ENCODE measurements at places on chromosomes 11 and 22.

- no peak for DNase-seq
These were observed 28.9 kb upstream of the ISX start for GRCh38 chr22:35037089-35037488.

DNA sequence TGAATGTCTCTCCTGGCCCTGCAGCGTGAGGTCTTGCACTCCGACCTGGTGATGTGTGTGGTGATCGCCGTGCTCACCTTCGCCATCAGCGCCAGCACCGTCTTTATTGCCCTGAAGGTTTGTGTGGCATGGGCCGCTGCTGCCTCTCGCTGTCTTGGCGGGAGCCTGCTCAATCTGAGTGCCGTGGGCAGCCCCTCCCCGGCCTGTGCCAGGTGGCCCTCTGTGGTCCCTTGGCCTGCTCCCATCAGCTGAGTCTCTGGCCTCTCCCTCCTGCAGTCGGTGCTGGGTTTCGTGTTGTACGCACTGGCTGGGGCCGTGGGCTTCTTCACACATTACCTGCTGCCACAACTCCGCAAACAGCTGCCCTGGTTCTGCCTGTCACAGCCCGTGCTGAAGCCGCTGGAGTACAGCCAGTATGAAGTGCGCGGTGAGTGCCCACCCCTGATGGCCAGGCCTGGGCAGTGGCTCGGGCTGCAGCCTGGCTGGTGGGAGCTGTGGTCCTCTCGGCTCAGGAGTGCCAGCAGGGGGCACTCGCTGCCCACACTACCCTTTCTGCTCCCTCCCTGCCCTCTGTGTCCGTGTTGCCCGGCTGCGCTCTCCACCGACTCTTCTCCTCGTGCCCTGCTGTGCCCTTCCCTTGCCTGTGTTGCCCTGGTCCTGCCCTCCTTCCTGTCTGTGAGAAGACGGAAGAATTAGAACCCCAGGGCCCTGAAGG is 10.2 kb downstream of the PCNX3 start:
- peak; percentile 58 for DNase-seq

- DNase-seq = no peak
These were observed 9.6 kb downstream of the PTS start for GRCh38 chr11:112235750-112236390.

DNA sequence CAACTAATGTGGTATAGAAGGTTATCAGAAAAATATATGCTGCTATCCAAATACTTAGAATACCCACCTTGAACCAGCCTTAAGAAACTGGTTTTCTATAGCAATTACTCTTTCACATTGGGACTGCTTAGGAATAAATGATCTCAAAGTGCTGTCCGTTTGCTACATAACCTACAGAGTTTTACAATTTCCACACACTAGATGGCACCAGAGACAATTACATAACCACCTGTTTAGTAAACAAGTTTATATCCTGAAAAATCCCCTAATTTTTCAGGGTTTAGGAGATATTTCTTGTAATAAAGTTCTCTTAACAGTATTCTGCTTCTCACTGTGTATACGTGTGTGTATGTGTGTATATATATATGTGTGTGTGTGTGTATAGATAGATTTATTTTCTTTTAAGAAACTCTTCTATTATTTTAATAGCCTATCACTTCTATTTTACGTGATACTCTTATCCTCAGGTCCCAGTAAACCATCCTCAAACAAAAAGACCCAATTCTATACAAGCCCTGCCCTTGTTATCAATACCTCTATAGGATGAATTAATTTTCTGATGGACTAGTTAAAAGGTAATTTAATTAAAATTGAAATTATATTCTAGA is 6.7 kb upstream of the OR5I1 start:
- no peak for DNase-seq

DNA sequence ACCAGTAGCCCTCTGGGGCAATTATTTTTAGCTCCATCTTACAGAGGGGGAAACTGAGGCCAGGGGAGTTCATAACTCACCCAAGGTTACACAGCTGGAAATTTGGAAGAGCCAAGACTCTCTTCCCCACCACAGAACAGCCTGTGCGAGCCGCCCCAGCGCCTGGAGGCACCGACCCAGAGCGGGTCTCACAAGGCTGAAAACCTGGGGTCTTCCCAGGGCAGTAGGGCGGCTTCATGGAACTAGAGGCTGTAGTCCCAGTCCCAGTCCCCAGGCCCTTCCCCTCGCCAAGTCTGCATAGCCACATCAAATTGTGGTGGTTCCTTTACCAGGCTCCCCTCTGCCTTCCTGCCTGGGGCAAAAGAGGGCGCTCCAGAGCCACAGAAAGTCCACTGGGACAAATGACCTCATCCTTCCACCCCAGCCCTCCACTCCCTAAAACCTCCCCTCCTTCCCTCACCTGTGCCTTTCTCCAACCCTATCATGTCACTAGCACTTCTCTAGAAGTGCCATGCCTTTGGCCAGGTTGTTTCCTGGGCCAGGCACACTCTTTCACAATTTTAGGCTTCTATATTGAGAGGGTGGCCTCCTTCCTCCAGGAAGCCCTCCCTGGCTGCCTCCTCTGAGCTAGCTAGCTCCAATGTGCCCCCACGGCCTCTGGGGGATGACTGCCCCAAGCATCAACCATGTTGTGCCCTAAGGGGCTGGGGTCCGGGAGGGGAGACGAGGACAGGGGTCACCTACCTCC is 15.2 kb upstream of the CDC42EP1 start:
- peak; percentile 78 for DNase-seq

DNA sequence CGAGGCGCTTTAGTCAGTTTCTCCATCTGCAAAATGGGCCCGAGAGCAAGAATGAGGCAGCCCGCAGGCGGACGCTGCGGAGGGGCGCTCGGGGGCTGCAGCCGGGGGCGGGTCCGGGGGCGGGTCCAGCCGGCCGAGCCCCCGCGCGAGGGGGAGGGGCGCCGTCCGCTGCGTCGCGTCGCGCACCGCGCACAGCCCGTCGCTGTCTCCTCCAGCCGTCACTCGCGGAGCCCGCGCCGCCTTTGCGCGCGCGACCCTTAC is 282 bp downstream of the PC start:
- no peak for DNase-seq

GRCh38 chr22:26170795-26171580 is 1.7 kb downstream of the SEZ6L start:
- DNase-seq = peak; percentile 3

DNA sequence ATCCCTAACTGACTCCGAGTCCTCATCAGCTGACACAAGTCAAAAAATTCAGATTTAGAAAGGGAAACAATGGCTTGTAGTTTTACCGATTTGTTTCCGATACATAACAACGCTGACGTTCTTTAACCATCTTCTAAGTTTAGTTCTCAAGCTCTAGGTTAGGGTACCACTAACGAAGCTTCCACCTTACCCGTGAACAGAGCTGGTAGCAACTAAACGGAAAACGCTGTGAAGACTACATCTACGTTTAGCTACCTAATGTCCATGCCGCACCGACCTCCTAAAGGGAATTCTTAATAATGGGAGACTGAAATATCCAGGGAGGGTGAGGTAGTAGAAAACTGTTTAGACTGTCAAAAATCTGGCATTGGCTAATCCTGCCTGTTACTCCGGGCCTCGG is 1.0 kb downstream of the NUP98 start:
- no peak for DNase-seq

DNA sequence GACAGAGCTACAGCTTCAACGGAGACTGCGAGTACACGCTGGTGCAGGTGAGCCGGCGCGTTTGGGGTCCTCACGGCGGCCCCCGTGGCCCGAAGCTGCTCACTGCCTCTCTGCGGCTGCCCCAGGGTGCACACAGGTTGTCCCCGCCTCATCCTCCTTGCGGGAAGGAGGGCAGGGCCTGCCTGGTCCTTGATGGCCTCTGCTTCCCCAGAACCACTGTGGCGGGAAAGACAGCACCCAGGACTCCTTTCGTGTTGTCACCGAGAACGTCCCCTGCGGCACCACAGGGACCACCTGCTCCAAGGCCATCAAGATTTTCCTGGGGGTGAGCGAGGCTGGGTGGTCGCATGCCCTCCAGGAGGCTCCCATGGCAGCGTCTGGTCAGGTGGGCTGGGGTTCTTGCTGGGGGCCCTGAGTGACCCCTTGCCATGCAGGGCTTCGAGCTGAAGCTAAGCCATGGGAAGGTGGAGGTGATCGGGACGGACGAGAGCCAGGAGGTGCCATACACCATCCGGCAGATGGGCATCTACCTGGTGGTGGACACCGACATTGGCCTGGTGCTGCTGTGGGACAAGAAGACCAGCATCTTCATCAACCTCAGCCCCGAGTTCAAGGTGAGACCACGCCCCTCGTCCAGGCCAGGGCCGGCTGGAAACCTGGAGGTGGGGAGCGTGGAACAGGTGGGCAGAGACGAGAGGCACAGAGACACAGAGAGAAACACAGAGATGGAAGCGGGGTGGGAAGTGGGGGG is 19.4 kb downstream of the MUC5AC start:
- DNase-seq = no peak

DNA sequence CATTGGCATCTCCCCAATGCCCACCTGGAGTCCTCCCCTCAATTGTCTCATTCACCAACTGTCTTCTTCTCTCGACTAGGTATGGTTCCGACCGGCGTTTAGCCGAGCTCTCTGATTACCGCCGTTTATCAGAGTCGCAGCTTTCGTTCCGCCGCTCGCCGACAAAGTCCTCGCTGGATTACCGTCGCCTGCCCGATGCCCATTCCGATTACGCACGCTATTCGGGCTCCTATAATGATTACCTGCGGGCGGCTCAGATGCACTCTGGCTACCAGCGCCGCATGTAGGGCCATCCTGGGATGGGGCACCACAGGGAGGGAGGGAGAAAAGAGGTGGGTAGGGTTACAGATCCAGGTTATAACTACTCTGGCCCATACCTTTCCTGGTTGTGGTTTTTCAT is 10.0 kb downstream of the RBM14 start:
- no peak for DNase-seq

DNA sequence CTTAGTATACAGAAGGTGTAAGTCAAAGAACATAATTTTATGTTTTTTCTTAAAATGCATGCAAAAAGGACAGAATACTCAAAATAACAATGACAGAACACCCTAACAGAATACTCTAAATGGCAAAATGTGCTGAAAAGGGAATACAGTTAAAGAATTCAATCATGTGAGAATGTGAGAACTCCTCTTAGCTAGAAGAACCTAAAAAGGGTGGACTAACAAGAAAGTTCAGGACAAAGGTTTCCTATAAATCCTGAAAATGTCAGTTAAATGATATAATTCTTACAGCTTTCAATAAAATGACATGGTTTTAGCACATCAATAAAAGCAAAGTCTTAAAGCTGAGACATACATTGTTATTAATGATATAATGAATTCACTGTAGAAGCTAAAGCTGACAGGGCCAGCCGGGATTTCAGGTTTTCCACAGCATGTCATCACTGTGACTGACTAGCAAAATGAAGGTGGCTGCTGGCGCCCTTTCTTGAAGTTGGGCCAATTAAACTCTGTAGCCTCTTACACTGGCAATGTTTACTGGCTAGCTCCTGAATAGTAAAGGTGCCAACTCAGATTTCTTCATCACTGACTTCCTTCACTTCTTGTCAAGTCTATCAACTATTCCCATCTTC is 244.4 kb downstream of the TTC28 start:
- DNase-seq = no peak

GRCh38 chr11:40647295-40647694 is 812.2 kb downstream of the LRRC4C start:
- DNase-seq = no peak

DNA sequence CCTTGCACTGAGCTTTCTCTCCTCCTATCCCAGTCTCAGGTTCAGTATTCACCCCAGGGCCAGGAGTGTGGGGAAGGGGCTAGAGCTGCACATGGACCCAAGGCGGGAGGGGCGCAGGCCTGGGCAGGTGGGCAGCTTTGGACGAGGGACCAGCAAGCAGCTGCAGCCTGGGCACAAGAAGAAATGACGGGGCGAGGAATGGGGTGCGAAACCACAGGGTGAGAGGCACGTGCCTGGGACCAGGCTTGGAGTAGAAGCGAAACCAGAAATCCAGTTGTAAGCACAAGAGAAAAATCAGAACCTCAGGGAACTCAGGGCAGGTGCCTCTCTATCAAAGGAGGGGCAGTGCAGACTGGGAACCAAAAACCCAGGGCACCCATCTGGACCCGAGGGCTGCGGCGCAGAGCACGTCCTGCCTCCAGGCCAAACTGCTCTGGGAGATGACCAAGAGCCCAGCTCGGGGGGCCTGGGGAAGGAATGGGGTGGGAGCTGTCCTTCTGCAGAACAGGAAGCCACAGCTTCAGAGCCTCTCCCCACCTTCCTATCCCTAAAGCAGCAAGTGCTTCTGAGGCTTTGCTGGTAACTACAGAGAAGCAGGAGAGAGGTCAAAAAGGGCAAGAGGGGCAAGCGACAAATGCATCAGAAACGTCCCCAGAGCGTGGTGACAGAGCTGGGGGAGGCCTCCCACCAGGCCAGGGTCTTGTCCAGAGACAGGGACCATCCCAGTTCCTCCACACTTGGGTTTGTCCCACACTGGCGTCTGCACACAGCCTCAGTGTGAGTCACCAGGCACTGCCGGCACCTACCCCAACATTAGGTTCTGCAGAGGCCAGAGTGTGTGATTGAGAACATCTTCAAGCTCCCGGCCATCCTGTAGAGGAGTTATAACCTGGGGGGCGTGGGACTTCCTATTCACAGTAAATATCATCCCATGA is 18.3 kb upstream of the TMPRSS4 start:
- no peak for DNase-seq

DNA sequence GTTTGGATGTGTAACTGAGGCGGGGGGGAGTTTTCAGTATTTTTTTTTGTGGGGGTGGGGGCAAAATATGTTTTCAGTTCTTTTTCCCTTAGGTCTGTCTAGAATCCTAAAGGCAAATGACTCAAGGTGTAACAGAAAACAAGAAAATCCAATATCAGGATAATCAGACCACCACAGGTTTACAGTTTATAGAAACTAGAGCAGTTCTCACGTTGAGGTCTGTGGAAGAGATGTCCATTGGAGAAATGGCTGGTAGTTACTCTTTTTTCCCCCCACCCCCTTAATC is 2.3 kb downstream of the MALAT1 start:
- no peak for DNase-seq

GRCh38 chr11:555780-556661 is 4.5 kb downstream of the LMNTD2 start:
- no peak for DNase-seq

DNA sequence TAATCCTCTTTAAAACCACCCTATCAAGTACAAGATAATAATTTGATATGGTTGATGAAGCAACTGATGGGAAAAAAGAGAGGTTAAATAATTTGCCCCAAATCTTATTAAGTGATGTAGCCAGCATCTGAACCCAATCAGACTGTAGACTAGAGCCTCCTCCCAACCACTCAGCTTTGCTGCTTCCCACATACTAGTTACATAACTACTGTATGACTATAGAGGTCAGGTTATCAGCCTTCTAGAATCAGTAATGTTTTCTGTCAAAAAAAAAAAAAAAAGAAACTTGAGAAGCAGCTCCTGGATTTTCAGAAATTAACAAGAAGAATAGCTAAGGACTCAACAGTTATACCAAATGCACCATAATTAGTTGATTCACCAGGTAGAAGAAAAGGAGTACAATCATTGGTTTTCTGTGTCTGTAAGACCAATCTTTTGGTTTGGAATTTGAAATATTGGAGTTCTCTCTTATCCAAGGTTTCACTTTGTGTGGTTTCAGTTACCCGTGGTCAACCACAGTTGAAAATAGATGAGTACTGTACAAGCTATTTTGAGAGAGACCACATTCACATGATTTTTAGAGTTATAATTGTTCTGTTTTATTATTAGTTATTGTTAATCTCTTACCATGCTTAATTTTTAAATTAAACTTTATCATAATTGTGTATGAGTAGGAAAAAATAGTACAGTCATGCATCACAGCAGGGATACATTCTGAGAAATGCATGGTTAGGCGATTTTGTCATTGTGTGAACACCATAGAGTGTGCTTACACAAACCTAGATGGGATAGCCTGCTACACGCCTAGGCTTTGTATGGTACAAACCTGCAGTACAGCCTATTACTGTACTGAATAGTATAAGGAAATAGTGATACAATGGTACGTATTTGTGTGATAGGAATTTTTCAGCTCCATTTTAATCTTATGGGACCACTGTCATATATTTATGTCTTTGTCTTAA is 72.2 kb downstream of the PDHX start:
- DNase-seq = no peak

All from activated T-cell treated with anti-CD3 and anti-CD28 coated beads, Interleukin-2, amount 50 U/mL, for 72 hours (primary cell).